Stimulated activated naive CD4-positive, alpha-beta T cell (primary cell): ENCODE measurements at places on chromosomes 3 and 15.

GRCh38 chr3:168213920-168214319 is 118.2 kb upstream of the GOLIM4 start:
- no peak for DNase-seq

- no peak for DNase-seq
Observed at GRCh38 chr3:170638988-170639387, 53.1 kb upstream of the SLC7A14 start.

GRCh38 chr3:28172748-28173147 is 68.7 kb upstream of the CMC1 start:
- DNase-seq = no peak

DNA sequence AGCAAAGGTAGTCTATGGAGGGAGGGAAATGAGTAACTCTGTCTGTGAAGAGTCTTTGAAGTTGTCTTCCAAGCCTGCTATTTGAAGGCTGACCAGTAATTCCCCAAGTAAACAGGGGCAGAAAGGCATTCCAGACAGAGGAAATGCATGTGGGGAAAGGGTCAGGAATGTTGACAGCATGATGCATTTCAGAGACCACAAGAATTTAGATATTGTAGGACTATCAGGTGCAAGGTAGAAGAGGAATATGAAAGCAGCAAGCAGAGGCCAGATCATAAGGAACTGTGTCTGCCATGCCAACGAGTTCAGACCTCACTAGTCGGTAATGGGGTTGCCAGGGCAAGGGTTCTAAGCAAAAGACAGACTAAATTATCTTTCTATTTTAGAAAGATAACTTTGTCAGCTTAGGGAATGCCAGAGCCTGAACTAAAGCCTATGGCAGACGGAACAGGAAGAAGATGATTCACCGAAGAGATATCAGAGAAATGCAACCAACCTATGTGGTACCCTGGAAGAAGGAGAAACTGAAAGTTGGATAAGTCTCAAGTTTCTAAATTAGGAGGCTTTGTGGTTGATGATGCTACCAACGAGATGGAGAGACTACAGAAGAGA is 327.0 kb upstream of the RORA start:
- no peak for DNase-seq

- DNase-seq = no peak
Observed at GRCh38 chr3:157195965-157196364, 36.0 kb upstream of the CCNL1 start.

- no peak for DNase-seq
Observed at GRCh38 chr3:134104031-134104430, 74.3 kb upstream of the SLCO2A1 start.

DNA sequence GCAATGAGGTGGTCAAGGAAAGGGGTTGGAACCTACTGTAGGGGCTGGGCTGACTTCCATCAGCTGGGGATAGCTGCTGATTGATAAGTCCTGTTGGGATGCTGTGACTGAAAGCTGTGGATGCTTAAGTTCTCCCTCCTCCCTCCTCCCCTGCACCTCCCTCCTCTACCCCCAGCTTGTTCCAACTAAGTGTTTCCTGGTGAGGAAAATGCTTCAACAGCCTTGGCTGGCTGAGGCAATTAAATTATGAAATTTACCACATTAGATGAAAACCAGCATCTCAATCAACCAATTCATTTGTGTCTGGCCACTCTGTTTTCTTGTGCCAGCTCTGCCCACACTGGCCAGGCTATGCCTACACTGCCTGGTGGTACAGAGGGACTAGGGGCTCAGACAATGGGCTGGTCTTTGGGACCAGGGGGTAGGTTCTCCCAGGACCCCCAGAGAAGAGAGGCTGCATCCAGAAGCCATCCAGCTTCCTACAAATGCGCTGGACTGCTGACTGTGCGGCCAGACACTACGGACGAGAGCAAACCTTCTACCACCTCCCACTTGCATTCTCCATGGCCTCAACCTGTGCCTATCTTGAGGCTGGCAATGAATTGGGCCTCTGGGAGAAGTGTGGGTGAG is 2.5 kb downstream of the KLHL25 start:
- DNase-seq = no peak

DNA sequence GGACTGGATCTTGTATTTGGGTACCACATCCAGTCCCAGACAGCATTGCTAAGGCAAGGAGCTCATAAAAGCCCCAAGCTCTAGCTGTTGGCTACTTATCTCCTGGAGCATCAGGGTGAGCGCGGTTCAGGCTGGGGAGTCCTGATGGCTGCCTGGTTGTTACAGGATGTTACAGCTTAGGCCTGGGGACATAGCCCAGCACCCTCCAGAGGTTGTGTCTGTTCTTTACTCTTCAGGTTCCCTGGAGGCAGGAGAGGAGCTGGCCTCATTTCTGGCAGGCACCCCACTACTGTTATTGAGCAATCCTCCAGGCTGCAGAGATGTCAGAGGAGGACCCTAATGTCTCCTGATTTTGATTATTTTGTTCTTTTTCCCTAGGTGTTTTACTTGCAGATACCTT is 26.6 kb downstream of the APBA2 start:
- no peak for DNase-seq

DNA sequence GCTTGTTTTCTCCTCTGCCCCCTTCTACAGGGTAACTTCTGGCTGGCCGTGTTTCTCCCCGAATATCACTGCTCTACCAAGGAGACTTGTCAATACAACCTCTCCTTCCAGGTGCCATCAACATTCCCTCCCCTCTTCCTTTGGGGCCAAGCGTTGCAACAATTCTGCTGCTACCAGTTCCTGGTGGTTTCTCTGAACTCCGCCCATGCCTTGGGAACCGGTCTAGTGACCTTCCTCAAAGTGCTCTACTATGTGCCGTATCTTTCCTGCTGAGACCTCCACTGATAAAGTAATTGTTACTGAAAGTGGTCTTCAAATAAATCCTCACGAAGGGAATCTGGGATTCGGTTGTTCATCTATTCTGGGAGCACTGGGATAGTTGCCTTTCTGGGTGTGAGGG is 26.2 kb downstream of the PCSK6 start:
- no peak for DNase-seq

DNA sequence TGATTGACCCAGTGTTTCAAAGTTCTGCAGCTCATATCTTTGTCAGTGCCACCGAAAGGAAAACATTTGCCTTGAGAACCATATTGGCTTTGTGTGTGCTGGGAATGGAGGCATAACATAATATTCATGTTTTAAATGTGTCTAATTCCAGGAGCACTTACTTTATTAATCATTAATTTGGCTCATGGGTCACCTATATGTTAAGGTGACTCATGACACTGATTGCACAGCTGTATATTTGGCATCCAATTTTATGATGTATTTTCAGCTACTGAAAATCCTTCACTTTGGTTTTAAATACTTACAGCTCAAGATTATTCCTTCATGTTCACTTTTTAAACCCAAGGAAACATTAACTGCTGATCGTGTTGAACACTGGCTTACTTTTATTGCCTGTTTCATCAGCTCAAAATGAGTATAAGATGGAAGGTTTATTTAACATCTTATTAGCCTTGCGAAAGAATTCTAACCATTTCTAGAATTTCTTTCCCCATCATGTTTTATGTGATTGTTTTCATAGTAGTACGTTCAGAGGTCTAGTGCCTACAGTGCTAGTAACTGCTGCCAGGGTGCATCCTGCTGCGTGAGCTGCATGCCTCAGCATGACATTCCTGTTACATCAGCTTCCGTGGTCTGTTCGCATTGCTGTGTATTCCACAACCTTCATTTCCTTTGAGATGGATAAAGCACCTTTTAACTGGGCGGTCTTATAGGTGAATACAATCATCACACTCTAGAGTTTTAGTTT is 63.7 kb downstream of the LRCH3 start:
- no peak for DNase-seq

GRCh38 chr15:66715181-66715624 is 13.2 kb downstream of the SMAD6 start:
- no peak for DNase-seq

- DNase-seq = peak; percentile 29
Observed at GRCh38 chr3:184005941-184006507, 11.7 kb downstream of the ABCC5 start.

DNA sequence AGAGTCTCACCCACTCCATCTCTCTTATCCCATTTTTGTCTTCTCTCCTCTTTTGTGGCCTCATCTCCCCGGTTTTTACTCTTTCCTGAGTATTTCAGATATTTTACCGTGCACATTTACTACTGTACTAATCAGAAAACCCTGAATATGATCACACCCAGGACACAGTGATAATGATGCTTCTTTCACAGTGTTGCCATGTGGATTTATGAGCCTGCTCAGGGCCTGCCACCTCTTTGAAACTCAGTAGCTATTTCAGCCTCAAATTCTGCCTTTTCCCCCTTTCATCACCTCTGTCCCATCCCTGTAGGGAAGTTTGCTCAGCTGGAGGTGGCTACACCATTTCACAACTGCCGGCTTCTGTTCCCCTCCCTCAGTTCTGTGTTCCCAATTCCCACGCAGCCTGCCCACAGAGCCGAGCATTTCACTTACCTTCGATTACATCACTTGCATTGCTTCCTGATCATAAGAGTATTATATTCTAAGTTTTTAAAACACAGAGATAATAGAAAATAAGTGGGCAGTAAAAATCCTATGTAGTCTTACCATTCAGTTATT is 33.2 kb downstream of the ARNT2 start:
- DNase-seq = no peak

GRCh38 chr3:133695560-133696171 is 33.9 kb upstream of the TOPBP1 start:
- no peak for DNase-seq

- no peak for DNase-seq
Observed at GRCh38 chr15:80564056-80564455, 131.1 kb upstream of the ABHD17C start.

- DNase-seq = no peak
Observed at GRCh38 chr3:114404590-114404989, 110.8 kb downstream of the TIGIT start.

DNA sequence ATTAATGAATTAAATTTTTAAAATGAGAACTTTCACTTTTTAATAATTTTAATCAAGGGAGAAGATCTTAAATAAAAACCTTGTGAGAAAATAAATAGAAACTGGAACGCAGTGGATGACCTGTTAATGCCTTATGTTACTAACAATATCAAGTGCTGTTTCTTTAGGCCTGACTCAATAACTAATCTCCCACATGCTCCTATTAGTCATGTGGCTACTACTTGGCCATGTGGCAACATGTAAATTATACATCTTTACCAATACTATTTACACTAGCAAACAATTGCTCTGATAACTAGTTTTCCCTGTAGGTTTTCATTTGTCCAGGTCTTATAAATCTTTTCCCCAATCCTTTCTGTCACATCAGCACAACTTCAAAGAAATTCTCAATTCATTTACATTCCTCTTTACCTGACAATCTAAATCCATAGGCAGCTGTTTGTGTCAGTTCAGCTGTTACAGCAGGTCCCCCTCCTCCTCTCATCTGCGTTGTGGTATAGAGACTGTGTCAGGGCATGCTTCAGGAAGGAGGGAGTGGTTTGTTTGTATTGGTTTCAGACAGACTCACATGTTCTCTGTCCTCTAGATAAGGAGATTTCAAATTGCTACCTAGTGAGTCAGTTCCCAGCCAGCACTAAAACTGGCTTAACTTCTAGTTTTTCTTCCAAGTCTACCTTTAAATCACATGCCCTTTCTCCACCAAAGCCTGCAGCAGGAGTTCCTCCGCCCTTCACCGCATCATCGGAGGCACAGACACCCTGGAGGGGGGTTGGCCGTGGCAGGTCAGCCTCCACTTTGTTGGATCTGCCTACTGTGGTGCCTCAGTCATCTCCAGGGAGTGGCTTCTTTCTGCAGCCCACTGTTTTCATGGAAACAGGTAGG is 11.3 kb upstream of the C3orf52 start:
- DNase-seq = peak; percentile 4

DNA sequence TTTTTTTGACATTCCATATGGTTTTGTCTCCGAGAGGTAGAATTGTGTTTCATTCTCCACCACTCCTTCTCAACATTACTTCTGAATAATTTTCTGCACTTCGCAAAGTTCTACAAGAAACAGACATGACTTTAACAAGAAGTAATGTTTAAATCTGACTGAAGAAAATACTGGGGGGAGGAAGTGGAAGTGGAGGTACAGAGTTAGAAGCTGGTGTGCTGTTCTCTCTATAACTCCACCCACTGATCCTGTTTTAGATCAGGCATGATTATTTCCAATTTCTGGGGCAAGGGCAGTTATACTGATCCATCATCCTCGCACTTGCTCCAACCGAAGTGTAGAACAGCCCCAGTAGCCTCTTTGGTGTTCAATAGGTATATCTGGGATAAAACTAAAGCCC is 9.2 kb upstream of the MCCC1 start:
- no peak for DNase-seq

DNA sequence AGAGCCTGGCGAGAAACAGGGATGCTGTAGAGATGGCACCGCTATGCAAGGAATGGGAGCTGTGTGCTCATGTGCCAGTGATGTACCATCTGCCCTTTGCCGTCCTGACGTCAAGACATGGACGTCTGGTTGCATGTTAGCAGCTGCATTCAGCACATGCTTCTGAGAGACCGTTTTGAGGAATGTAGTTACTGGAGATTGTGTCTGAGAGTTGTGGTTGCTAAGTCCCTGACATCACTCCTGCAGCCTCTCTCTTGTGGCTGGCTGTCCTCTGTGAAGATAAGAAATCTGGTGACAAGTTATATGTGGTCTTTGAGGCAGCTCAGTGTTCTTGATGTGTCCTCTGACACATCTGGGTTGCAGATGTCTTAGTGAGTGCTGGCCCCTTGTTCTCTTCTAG is 165.1 kb downstream of the APBA2 start:
- no peak for DNase-seq

GRCh38 chr3:191051037-191051436 is 148.0 kb upstream of the OSTN start:
- no peak for DNase-seq

- no peak for DNase-seq
Observed at GRCh38 chr3:64223791-64224745, 1.2 kb downstream of the PRICKLE2 start.

- no peak for DNase-seq
Observed at GRCh38 chr3:47003461-47004368, 24.2 kb downstream of the NBEAL2 start.

GRCh38 chr15:82572986-82573385 is 32.7 kb upstream of the RPS17 start:
- DNase-seq = no peak

DNA sequence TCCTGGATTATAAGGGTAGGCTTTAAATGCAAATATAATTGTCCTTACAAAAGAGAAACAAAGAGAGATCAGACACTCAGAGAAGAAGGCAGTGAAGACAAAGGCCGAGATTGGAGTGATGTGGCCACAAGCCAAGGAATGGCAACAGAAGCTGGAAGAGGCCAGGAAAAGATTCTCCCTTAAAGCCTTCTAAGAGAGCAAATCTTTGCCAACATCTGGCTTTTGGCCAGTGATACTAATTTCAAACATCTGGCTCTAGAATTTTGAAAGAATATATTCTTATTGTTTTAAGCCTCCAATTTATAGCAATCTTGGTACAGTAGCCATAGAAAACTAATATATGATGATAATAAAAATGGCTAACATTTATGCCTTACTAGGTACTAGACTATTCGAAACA is 615.8 kb upstream of the ZNF385D start:
- no peak for DNase-seq
